ENCODE measurements at places on chromosomes 2 and 18.

DNA sequence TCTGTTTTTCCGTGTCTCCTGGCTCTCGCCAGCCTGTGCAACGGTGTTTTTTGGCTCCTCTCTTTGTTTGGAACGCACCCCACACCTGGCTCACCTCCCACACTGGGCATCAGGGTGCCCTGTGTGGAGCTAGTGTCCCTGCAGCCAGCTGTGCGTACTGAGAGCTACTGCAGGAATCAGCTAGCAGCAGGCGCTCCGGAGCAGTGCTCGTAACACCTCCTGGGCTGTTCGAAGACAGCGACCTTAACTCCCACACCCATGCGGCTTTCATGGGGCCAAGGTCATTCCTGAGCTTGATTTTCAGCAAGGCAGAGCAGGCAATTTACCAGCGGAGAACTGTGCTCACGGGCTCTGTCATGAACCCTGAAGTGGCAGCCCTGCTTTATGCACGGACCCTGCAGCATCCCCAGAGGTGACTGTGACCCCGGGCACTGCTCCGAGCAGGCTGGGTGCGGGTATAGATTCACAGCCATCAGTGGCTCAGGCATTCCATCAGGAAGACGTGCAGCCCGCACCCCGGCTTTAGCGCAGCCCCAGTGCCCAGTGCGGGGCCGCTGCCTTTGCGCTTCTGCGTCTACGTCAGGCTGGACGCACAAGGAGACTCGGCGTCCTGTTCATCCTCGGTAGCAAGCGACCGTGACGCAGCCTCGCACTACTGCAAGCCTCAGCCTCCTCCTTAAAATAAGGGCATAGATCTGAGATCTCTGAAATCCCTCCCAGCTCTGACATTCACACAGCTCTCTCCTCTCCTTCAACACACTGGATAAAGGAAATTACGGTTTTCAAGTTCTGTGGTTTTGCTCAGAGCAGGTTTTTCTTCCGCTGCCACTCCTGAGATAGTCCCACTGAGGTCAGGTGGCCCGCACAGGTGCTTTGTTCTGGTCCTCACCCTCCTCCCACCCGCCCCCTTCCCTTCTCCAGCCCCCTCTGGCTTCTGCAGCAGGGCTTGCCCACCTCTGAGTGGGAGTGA lies 58.2 kb downstream of the ADI1 start:
- no peak for DNase-seq

GRCh38 chr18:2898186-2898640 lies 51.4 kb downstream of the EMILIN2 start:
- DNase-seq, result peak; percentile 39

- no peak for DNase-seq
Measured at GRCh38 chr18:48974304-48975119, 23.7 kb upstream of the SMAD7 start.

DNA sequence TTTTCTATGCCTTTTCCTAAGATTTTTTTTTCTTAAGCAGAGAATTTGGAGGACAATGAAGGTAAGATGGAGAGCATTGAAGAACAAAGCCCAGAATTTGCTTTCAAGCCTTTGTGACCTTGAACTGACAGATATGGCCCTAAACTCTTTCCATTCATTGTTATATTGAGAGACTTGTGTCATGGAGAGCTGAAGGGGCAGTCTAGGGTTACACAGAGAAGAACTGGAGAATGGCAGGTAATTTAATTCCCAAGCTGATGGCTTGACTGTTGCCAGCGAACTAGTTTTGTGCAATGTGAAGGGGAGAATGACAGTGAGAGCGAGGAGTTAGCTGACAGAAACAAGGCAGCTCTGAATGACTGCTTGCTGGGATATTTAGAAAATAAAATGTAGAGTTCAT lies 1344.2 kb downstream of the LRP1B start:
- no peak for DNase-seq

DNA sequence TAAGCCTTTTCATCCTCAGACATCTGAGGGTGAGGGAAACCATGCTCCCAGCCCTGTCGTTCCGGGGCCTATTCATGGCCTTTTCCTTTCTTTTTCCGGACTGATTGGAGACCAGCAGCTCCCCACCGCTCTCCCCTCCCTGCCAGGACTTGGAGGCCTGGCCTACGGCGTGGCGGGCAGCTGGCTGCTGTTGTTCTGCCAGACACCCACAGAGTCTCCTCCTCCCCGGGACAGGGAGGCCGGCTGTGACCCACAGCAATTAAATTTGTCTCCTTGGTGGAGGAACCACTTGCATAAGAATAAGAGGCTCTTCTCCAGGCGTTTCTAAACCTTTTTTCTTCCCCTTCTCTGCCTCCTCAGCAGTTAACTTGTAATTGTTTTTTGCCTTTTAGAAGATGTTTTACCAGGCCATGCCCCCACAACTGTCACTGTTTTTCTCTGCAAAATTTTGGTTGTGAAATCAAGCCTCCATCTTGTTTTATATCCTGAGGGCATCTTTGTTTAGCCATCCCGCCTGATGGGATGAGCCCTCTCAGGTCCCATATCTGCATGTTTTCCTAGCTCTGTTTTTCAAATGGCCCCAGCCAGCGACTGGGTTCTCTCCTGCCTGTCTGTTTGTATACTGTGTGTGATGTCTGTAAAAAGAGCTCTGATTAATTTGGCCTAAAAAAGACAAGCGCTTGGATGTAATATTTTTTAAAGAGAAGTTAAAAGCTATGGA lies 1060.0 kb upstream of the DDX18 start:
- DNase-seq, result no peak

DNA sequence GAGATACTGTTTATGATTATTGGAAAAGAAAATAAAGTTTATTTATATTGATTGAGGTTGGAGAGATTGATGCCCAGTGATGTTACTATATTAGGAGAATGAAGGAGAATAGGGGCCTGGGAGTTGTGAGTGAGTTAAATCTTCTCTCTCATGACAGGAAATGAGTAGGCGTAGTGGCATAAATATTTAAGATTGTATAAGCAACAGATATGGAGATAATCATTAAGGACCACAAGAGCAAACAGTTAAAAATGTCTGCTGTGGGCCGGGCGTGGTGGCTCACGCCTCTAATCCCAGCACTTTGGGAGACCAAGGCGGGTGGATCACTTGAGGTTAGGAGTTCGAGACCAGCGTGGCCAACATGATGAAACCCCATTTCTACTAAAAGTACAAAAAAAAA lies 62.7 kb downstream of the PTRHD1 start:
- DNase-seq, result no peak

GRCh38 chr18:46609048-46609447 lies 48.0 kb downstream of the LOXHD1 start:
- DNase-seq, result no peak

GRCh38 chr2:172745636-172746035 lies 10.0 kb downstream of the RAPGEF4 start:
- DNase-seq, result peak; percentile 38

DNA sequence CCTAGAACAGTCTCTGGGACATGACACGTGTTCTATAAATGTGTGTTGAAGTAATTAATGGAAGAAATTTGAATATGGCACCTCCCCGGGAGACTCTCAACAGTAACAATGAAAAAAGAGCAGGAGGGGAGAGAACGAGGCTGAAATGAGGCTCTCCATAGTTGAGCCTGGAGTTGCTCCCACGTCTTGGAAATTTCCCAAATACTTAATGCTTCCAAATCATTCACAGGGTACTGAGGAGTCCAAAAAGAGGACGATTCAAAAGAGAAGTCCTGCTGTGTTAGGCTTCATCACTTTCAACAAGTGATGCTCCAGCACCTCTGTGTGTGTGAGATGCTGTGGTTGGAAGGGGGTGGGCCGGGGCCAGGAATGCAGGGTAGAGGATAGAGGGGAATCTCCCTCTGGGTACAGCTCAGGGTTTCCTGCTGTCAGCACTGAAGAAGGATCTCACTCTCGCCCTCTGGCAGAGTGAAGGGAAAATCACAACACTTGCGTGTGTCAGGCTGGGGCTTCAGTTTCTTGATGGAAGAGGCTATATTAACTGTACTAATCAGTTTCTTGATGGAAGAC lies 18.1 kb upstream of the ZNF407 start:
- peak; percentile 8 for DNase-seq

GRCh38 chr18:36610661-36611060 lies 218.1 kb downstream of the TPGS2 start:
- DNase-seq, result no peak
